Calu3 (cell line): ENCODE measurements at places on chromosomes 4 and X. TPM values are rescaled to one million over a fixed set of nuclear protein-coding genes. Genes with fewer than 3 reads are reported as not detected.

DNA sequence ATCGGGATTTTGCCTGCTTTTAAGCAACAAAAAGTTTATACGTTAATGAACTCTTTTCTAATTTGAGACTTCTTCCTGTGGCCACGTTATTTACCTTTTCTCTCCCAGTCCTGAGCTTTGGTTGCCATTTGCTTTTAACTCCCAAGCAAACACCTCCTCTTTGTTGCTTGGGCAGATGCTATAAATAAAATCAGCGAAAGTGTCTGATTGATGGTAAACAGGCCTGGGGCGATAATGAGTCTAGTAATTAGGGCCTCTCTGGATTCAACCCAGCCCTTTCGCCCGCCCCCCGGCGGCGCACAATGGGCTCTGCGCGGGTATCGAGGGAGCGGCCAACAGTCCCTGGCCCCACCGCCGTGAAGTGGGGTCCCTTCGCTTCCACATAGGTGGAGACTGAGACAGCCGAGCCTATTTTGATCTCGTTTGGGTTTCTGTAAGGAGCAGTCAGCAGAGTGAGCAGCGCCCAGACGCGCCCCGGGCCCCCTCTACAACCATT lies 790 bp downstream of the CLGN start:
- DNase-seq: peak; percentile 16

DNA sequence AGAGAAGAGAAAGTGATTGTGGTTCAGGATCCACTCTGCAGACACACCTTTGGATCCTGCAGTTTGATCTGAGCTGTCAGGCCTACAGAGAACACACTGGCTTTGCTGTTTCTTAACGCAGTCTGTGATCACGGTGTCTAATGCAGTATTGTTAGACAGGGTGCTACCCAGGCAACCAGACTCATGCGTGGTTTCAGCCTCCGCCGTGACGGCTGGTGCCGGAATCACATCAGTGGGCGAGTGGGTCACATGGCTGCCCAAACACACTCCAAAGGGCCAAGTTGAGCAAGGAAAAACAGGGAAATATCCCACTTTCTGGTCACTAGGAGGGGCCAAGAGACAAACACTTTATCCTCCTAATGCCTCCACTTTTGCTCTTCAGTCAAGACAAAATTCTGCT lies 27.5 kb downstream of the CCDC149 start:
- no peak for DNase-seq

DNA sequence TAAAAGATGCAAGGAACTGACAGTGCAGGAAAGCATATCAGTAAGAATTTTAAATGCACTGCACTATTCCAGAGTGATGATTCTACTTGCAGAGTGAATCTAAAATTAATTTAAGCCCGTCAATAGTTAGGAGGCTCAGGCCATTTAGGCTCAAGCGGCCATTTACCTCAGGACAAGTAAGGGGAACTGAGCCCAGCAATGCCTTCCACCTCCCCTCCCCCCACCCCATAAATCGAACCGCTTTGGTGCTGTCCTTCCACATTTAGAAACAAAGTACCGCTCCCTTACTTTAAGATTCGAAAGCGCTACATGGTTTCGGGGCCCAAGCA lies 665 bp downstream of the RBM41 start:
- DNase-seq: no peak

DNA sequence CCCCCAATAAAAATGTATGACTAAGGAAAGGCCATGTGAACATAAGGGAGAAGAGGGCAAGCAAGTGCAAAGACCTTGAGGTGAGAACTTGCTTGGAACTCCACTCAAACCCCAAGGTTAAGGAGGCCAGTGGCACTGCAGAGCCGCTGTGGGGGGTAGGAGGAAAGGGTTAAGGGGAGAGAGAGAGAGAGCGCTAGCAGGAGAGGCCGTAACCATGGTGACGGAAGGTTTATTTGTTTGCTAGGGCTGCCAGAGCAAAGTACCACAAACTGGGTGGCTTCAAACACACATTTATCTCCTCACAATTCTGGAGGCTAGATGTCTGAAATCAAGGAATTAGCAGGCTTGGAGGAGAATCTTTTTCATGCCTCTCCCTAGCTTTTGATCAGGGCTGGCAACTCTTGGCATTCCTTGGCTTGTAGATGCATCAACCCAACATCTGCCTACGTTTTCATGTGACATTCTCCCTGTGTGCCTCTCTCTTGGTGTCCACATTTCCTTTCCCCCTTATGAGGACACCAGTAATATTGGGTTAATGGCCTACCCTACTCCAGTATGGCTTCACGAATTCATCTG lies 35.2 kb downstream of the SMIM20 start:
- DNase-seq: no peak

- DNase-seq: no peak
Observed at GRCh38 chr4:151792995-151793394, 32.2 kb upstream of the GATB start.

- DNase-seq: no peak
Observed at GRCh38 chr4:142465526-142465925, 380.6 kb downstream of the INPP4B start.

DNA sequence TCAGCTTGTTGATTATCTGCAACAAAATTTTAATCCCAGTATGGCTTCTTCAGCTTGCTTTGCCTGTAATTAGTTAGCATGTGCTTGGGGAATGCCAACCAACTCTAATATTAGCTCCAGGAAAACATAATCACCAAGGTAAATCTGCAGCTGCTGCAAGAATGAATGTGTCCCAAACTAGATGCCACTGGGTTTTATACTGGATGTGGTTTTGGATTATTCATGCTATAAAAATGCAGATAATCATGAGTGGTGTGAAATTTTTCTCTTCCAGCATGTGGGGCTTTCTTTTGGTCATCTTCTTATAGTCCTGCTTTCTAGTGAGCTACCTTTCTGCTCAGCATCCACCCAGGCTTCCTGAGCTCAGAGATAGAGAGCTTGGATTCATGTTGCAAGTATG lies 295.9 kb upstream of the CASK start:
- no peak for DNase-seq

DNA sequence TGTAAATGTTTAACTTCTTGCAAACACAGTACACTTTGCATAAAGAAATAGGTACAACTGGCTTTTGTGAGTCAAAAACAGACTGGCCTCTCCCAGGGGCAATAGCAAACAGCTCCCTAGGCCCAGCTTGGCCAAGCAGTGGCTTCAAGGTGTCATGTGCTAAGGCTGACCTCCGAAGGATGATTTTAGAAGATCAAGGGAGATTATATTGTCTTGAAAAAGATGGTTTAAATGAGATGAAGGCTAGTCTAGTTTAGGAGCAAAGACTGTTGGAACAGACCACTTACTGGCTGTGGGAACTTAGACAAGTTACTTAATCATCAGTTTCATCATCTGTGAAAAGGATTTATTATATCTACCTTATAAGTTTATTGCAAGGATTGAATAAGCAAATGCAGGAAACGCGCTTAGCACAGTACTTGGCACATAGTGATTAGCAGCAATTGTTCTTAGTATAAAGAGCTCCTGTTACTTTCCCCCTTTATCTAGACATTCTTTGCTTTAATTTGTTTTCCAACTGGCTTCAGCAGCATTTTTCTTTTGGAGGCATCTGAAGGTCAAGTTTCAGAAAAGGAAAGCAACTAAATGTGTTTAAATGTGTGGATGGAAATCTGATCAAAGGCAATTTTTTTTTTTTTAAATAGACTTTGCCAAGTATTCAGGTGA lies 17.2 kb downstream of the ANXA3 start:
- no peak for DNase-seq

DNA sequence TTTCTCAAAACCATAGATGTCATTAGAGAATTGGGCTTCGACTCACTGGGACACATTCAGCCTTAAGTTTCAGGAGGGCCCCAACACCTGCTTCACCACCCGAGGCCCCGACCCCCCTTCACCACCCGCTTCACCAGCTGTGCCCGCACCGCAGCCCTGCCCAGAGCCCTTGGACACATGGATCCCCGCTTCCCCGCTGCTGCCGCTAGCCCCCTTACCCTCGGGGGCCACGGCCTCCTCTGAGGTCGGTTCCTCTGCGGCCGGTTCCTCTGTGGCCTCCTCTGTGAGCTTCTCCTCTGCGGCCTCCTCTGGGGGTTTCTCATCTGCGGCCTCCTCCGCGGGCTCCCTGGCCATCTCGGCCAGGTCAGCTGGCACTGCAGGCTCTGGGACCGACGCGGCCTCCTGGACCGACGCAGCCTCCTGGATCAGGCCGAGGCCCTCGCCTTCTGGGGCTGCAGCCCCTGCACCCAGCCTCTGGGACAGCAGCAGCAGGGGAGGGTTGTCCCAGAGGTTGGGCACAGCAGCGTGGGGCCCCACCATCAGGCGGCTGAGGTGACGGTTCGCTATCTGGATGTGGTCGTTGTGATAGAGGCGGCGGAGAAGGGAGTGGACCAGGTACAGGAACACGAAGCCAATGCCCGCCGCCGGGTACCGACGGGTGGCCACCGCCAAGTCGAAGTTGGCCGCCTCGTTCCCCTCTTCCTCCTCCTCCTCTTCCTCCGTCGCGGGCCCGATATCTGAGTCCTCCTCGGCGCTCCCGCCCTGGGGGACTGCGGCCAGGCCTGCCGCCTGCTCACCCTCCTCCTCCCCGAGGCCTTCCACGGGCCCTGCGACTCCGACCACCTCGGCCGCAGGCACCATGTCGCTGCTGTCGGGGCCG lies 748 bp downstream of the CT47B1 start:
- no peak for DNase-seq

DNA sequence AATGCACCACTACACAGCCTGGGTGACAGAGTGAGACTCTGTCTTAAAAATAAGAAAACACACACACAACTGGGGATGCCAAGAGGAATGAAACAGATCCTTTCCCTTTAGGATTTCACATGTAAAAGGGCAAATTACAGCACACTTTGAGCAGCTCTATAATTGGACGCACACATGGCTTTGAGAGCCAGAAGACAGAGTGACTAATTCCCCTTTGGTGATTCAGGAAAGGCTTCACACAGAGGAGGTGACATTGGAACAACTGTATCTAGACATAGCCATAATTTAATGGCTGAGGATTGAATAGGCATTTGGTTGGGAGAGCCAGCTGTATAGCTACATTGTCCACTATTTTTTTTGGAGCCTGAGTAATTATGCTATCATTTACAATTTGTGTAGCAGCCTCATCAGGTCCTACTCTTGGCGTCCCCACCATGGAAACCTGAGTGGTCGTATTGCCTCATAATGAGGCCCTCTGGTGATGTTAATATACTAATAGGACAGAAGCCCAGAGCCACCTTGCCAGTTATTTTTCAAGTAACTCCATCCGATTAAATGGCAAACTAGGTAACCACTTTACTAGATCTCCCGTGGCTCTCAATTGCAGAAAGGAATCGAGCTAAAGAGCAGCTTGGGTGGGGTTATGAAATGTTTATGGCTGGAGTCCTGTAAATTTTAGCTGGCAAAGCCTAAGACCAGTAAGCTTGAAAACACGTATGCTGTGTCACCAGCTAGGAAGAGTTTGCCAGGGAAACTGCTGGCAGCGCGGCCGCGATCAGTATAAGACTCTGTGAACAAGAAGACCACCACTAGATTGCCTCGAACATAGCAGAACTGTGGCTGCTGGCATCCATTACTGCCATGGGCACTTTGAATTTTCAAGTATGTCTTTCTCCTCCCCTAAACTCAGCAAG lies 8.5 kb upstream of the PPEF1 start:
- no peak for DNase-seq

DNA sequence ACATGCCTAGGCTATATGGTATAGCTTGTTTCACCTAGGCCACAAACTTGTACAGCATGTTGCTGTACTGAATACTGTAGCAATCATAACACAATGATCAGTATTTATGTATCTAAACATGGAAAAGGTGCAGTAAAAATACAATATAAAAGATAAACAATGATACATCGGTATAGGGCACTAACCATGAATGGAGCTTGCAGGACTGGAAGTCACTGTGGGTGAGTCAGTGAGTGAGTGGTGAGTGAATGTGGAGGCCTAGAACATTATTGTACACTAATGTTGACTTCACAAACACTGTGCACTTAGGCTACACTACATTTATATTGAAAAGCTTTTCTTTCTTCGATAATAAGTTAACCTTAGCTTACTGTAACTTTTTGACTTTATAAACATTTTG lies 45.6 kb upstream of the ANK2 start:
- no peak for DNase-seq

DNA sequence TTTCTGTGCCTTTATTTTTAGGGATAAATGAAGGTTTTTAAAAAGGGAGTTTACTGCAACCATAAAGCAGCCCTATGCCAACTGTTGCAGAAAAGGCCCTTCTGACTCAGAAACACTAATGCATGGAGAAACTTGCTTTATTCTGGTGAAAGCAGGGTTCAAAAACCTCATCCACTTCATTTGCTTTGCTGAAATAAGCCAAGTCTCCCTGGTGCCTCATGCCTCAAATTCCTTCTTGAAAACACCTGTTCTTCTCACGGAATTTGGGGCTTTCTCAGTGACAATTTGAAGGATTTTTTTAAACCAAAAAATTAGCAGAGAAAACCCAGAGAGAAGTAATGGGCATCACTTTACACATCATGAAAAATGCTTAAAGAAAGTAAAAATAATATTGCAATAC lies 349.0 kb downstream of the PCDH7 start:
- no peak for DNase-seq

DNA sequence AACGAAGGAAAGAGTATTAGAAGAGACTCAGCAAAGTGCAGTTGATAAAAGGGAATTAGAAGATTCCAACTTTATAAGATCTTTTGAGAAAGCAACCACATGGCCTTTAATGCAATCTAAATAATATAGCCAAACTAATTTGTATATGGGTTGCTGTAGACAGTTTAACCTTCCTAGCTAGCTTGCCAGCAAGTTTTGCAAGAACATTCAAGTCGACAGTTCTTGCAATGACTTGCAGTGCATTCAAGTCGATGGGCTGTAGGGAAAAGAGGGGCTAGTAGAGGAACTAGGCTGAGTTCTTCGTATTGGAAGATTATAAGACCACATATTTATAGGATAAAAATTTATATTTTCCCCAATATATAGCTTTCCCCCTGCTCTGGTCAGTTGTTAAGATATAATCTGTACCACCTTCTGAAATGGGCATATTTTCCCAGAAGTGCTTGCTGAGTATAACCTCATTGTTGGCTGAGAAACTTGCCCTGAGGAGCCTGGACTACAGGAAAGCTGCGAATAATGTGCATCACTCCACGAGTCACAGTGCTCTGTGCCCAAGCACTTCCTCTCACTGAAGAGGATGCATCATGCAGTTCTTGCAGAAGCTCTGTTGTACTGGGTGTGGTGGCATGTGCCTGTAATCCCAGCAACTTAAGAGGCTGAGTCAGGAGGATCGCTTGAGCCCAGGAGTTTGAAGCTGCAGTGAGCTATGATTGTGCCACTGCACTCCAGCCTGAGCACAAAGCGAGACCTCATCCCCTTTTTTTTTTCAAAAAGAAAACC lies 56.7 kb downstream of the DOCK11 start:
- no peak for DNase-seq

DNA sequence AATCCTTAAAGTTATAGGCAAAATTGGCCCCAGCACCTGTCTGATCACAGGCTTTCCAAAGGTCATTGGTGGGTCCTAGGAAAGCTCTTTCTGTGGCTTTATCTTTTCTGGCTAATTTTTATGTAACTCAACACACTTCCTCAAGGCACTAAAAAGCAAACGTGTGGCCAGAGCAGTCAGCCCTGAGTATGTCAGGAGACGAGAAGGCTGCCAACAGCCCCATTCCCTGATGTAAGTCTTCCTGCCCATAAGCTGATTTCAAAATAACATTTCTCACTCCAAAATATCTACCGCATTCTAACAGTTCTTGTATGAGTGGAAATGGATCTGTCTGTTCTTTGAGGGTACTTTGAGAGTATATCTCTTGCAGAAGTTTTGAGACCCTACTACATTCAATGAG lies 25.5 kb upstream of the FUNDC1 start:
- no peak for DNase-seq

Gene SORCS2
- total RNA-seq: not detected in 2 replicates

Gene MAGEC1
- not detected in 2 replicates for total RNA-seq

Gene TKTL2
- total RNA-seq: 0.15 TPM in 1 of 2 replicates, not detected in the other

Gene LGI2
- total RNA-seq: 0.59 and 0.86 TPM in 2 replicates

Gene CTAG2
- not detected in 2 replicates for total RNA-seq
